ENCODE measurements at places on chromosomes 13 and 19.

DNA sequence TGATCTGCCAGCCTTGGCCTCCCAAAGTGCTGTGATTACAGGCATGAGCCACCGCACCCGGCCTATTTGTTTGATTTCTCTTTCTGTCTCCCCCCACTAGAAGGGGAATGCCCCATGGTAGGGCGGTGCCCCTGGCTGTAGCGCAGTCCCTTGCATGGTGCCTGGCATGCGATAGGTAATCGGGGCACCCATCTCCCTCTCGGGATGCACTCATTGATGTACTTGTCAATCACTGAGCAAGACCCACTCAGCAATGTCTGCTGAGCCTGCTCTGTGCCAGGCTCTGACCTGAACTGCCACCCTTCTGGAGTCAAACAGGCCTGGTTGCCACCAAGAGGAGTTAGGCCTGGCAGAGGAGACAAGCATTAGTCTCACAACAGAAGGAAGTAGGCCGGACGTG, 19.8 kb downstream of the DNM2 start:
- no peak for DNase-seq

DNA sequence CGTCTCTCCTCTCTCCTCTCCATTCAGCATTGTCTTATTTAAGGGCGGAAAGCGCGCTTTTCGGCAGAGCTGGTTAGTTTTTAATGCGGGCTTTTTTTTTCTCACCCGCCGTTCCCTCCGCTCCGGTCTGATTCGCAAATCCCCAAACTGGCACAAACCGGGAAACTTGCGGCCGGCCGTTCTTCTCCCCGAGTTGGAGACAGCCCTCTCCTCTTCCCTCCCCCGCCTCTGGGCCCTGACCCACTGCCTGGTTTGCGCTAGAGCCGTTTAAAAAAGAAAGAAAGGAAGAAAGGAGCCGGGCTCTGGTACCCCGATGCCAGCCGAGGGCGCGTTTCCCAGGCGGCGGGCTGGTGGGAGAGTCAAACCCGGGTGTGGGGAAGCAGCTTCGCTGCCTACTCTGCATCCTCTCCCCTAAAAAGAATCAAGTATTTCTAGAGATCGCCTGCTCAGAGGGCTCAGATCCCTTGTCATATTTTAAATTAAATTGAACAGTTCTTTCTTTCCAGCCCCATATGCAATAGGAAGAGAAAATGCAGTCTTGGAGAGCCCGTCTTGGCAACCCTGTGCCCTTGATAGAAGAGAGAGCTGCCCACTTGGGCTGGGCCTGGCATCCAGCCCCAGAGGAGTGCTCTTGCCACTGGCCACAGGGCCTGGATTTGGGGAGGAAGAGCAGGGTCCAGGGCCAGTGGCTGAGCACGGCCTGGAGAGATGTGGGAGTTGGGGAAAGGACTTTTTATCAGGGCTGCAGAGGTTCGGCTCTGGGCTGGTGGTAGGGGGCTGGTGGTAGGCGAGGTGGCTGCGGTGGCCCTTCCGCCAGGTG, 19.0 kb downstream of the NFIX start:
- DNase-seq = no peak

GRCh38 chr19:41928754-41929535, 696 bp upstream of the ERFL start:
- DNase-seq = no peak

- DNase-seq = no peak
Measured at GRCh38 chr19:13404236-13404635, 102.0 kb downstream of the CACNA1A start.

DNA sequence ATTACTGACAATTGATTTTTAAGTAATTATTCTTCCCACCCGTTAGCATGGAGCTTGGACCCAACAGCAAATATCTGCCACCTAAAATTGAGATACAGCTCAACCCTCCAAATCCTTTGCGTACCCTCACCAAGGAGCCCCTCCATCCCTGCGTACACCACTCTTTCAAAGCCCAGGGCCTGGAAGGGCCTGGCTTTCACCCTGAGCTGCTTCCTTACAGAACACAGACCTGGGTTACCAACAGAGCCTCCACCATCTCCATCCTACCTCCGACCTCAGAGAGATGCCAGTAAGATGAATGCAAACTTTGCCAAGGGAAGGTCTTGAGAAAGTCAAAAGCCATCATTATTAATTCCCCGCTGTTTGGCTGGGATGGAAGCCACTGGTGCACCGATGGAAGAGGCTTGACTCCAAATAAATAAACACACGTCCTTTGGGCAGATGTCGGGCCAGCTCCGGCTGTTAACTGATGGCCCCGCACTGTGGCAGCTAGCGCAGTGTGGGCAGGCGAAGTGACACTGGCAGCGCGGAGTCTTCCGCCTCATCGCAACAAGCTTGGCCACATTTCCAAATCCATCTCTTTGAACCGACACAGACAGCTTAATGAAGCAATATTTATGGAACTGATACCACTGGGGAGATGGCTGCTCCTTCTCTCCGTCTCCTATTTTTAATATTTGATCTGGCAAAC, 150.2 kb upstream of the VSTM2B start:
- no peak for DNase-seq

Data from T-helper 9 cell (primary cell).